ENCODE measurements at places on chromosomes 6 and 20.

DNA sequence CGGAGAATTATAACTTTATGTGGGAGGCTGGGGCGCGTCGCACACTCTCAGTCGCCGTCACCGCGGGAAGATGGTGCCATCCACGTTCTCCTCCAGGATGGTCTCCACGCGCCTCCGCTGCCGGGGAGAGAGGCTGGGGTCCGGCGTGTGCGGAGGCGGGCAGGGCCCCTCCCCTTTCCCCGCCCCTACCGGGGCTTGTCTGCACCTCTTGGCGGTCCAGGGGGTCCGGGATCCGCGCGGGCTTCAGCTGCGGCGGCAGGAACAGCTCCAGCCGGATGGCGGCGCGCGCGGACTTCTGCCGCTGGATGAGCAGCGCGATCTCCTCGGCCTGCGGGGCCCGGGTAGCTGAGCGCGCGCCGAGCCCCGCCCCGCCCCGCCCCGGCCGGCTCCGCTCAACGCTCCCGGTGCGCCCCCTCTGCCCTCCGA is 807 bp downstream of the LKAAEAR1 start:
- peak; percentile 72 for DNase-seq

- no peak for DNase-seq
These were observed 54.3 kb downstream of the MYLIP start for GRCh38 chr6:16183187-16183664.

GRCh38 chr6:34866509-34866908 is 21.3 kb downstream of the TAF11 start:
- no peak for DNase-seq

- DNase-seq, result no peak
These were observed 11.8 kb downstream of the CPNE5 start for GRCh38 chr6:36827261-36828079.

All from CD4-positive, alpha-beta T cell treated with Interferon alpha-2 for 1 hour (primary cell).